ENCODE measurements at places on chromosomes 7 and 10.

DNA sequence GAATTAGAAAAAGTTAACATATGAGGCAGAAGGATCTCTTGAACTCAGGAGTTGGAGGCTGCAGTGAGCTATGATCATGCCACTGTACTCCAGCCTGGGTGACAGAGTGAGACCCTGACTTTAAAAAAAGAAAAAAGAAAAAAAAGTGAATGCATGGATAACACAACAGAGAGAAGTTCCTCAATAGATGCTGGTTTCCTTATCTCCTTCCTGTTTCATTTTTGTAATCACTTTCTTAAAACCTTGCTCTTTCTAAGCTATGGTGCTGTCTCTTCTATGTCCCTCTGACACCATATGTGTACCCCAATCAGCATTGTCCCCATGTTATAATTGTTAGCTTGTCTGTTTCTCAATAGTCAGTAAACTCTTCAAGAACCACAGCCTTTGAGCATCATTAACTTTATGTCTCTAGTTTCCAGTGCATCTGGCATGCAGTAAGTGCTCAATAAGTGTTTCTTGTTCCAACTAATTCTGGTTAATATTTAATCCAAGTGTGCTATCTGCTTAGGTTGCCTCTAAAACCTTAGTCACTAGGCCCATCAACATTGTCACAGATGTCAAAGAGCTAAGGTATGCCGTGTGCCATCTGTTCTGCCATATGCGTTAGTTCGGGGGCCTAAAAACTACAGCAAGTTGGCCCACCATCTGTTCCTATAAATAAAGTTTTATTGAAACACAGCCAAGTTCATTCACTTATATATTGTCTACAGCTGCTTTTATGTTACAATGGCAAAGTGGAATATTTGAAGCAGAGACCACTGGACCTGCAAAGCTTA lies 36.2 kb downstream of the MPP7 start:
- no peak for ATAC-seq

DNA sequence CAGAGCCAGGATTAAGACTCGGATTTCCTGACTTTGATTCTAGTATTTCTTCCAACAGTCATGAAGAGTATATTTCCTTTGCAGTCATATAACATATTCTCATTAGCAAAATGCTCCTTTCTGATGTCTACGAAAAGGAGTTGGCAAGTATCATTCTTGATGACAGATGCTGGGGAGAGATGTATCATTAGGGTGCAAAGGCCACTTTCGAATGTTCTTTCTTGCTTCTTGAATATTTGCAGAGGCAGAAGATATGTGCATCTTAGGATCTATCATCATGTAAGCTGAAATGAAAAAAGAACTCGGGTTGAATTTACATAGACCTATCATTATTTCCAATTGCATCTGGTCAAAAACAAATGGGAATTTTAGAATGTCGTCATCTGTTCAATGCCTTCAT lies 294.4 kb downstream of the BAMBI start:
- no peak for ATAC-seq

GRCh38 chr10:74634995-74635536 lies 191.3 kb upstream of the KAT6B start:
- no peak for ATAC-seq

- peak; percentile 52 for ATAC-seq
These were observed 196.8 kb downstream of the RNLS start for GRCh38 chr10:88386204-88386788.

GRCh38 chr7:5422396-5423305 lies 983 bp downstream of the TNRC18 start:
- ATAC-seq, result no peak

GRCh38 chr10:996031-996430 lies 7.8 kb downstream of the GTPBP4 start:
- ATAC-seq, result no peak

All from stimulated activated memory B cell treated with anti-CD40 and anti-IgM and Interleukin-4, amounts not matched to agents 10 μg/mL and 1 μg/mL and 100 μg/mL, for 72 hours (primary cell).